ENCODE measurements at places on chromosomes 2 and 18.

DNA sequence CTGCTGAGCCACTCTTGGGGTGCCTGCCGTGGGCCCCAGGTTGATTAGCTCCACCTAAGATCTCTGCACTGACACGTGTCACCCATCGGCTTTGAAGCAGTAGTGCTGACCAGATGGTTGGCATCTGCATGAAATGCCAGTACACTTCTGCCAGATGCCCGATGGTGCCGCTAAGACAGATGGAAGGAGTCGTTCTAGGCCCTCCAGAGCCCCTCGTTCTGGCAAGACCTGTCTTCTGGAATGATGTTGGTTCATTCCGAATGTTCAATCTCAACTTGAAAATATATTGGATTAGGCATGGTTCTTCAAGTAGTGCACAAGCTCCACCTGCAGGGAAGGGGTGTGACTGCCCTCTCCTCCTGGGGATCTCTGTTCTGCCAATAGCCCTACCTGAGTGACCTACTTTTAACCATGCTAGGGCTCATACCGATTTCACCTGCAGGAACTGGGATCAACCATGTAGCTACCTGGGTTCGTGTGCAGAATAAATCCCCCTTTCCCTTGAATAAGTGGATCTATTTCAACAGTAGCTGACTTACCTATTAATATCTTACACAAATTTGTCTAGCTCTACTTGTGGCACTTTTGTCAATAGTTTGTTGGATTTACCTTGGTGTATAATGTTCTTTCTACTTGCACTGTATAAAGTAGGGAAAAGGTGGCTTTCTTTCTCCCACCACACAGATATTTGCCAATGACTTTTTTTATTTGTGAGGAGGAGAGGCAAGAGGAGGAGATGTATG is 342.6 kb downstream of the CTNNA2 start:
- DNase-seq: peak; percentile 18

GRCh38 chr18:78721238-78721875 is 258.3 kb upstream of the SALL3 start:
- no peak for DNase-seq

- no peak for DNase-seq
Measured at GRCh38 chr2:150909090-150909489, 352.6 kb downstream of the RBM43 start.

DNA sequence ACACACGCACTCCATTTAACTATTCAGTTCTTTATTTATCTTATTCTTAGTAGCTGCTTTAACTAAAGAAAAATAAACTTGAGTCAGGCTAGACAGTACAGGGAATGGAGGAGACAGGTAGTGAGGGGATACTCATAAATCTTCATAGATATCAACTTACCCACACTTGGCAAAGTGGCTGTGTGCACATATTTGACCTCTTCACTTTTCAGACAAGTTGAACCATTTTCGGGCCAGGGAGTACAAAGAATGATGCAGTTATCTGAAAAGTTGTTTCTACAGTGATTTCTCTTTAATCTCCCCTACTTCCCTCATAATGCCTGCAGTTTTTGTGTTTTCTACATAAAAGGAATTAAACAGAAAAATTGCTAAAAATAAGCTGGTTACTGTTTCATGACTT is 307.5 kb downstream of the GULP1 start:
- DNase-seq: no peak

- no peak for DNase-seq
Measured at GRCh38 chr2:15311201-15311907, 249.8 kb downstream of the NBAS start.

DNA sequence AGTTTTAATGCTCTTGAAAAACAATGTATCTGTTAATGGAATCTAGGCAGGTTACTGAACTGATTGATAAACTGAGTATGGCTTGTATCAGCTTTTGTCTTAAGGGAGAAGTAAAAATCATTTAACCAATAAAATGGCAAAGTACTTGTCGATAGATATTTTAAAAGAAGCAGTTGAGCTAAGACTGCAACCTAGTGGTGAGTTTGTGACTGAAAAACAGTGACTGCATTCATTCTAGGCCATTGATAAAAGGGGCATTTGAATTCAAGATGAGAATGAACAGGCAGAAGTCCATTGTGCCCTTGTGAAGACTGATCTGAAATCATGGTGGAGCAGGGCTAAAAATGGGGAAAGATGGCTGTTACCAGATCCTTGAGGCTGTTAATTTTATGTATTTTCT is 59.4 kb upstream of the MSTN start:
- no peak for DNase-seq

DNA sequence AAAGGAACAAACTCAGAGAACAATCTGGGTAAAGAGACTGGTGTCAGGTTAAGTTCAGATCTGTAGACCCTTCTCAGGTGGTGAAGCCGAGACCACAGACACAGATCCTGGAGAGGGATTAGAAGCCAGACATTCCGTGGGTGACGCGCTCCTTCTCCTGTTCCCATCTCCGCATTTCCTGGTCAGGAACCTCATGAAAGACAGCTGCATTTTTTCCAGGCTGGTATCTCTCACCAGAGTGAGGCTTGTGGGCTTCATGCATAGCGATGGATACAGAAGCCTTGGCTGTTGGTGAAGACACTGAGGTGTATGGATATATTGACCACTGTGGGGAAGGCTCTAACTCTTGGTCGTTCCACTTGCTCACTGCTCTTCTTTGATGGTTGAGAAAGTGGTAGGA is 152.6 kb downstream of the FAM210A start:
- DNase-seq: no peak

GRCh38 chr2:28949617-28950305 is 31.3 kb upstream of the TOGARAM2 start:
- DNase-seq: no peak

GRCh38 chr18:2979871-2980790 is 32.8 kb downstream of the LPIN2 start:
- no peak for DNase-seq

DNA sequence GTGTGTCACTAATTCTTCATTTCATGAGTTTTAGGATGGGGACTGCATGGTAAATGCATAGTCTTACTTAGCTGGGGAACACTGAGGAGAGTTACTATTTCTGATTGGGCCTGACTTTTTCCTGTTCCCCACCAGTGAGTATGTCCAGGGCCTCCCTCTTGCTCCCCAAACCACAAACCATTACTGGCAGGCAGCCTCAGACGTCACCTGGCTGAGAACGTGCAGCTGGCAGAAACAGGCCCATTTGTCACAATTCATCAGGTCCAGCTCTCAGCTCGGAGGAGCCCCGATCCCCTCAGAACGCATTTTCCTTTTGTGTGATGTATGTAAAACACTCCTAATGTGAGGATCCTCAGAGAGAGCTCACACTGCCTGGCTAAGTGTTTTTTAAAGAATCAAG is 71.7 kb upstream of the SIX3 start:
- DNase-seq: no peak

DNA sequence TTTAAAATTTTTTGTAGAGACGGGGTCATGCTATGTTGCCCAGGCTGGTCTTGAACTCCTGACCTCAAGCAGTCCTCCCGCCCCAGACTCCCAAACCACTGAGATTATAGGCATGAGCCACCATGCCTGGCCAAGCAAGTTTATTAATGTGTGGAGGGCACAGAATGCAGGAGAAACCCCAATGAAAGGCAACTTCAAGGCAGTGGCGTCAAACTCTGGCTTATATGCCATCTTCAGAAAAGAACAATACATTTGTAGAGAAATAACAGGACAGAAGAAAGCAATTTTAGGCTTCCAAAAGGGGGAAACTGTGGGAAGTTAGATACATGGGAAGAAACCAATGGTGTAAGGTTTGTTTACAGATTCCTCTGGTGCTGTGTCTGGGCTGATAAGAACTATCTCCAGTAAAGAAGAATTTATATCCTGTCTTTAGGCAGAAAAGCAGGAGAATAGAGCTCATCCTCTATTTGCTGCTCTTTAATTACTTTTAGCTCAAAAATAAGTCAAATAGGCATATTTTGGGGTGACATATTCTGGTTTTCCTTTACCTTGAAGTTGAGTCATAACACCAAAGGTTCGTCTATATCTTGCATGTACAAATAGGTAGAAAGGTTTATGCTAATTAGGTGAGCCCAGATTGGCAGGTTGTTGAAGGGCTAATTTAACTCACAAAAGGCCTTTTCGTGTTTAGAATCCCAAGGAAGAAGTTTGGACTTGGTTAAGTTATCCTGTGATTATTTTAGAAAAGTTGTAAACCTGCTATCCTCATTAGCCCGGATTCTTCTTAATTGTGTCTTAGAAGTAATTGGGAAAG is 26.0 kb upstream of the TMEM214 start:
- no peak for DNase-seq

DNA sequence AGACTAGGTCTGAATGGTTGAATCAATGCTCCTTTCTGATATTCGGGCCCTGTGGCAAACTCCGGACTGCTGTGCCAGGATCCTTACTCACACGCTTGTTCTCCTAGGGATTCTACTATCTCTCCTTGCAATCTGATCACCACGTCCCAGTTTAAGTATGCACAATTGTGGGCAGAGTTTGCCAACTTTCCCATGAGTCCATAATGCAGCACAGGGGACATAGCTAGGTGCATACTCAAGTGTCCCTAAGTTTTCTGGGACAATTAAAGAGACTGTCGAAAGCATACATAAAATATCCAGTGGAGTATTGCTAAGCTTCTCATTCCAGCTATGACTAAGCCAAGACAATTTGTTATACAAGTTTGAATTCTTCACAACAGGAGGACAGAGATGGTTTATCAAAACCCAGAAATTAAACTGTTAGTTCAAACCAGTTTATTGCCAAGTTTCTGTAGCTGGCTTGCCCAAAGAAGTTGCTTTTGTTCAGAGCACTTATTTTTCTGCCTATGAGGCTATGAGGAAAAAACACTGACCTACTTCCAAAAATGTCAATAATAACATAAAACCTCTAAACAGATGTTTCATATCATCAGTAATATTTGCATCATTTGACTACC is 136.1 kb downstream of the EXOC6B start:
- DNase-seq: no peak

DNA sequence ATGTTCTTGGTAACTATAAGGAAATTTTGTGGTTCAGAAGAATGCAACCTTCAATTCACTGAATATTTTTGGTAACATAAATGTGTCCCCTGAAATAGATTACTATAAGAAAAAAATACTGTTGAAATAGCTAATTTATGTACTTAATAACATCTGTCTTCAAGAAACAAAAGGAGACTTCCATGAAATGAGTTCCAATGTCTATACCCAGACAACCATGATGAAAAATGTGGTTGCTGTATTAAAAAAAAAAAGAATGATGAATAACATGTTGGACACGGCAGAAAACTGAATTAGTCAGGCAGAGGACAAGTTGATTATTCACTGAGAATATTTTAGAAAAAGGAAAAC is 98.5 kb downstream of the TACR1 start:
- no peak for DNase-seq

- no peak for DNase-seq
Measured at GRCh38 chr2:191312163-191312562, 67.0 kb downstream of the MYO1B start.

DNA sequence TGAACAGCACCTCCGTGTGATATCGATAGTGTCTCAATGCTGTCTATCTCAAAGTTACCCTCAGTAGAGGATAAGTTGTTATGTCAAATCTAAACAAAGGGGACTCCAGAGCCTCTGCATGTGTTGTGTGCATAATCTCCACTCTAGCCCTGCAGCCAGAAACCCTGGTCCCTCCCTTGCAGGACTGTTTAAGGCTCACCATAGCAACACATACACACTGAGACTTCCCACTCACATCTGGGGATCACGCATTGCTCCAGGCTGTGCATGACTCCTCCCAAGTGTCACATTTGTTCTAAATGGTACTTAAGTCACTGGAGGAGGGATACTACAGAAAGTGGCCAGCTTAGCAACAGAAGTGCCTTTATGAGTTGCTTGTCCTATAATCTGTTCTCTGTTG is 258.6 kb upstream of the CRIM1 start:
- no peak for DNase-seq

DNA sequence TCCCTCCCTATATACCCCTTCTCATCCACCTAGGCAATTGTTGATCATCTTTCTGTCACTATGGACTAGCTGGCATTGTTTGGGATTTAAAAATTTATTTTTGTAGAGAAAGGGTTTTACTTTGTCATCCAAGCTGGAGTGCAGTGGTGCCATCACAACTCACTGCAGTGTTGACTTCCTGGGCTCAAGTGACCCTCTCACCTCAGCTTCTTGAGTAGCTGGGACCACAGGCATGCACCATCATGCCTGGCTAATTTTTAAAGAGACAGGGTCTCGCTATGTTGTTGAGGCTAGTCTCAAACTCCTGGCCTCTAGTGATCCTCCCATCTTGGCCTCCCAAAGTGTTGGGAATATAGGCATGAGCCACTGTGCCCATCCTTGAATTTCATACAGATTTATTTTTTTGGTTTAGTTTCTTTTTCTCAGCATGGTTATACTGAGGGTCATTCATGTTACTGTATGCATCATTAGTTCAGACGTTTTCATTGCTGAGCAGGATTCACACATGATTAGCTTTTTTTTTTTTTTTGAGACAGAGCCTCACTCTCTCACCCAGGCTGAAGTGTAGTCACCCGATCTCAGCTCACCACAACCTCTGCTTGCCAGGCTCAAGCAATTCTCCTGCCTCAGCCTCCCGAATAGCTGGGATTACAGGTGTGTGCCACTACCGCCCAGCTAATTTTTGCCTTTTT is 8.6 kb upstream of the PCARE start:
- no peak for DNase-seq

DNA sequence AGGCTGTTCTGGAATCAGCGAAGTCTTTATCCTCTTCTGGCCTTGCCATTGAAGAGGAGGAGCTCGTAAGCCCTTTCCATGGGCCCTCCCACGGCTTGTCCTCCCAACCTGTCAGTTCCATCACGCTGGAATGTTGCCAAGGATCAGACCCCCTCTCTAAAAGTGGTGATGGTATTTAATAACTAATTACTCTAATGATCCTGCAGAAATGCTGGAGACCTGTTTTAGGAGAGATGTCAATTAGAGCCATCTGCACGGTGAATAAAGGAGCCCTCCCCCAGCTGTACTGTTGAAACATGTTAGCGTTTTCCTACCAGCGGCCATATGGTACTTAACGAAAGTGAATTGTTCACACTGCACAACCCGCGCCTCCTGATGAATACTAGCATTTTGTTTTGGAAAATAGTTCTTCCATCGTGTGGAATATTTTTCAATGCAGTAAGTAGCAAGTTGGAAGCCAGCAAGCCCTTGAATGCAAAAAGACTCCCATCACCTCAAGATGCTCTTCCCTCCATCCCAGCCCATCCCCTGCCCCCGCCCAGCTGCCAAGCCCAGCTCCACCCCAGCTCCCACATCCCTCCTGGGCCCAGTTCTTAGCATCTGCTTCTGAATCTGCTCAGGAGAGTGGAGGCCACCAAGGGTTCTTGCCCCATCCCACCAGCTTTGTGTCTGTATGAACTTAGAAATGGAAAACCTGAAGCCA is 145.4 kb downstream of the KLHL29 start:
- no peak for DNase-seq

DNA sequence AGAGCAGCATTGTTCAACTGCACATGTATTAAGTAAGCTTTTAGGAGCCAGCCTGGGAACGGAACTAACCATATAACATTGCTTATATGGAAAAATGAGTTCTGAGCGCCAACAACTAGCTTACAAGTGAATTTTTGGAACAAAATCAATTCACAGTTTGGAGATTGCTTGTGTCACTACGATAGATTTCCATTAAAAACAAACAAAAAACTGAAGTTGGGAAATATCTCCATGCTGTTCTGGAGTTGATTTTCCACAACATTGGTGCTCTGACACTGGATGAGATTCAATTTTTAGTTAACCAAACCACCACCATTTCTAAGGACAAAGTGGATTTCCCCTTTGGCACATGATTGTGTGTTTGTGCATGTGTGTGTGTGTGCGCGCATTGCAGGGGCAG is 56.9 kb upstream of the ZNF397 start:
- DNase-seq: no peak

- DNase-seq: no peak
Measured at GRCh38 chr2:74599676-74600075, 45.2 kb downstream of the DOK1 start.

All from NCI-H1930 (cell line).